CD4-positive, alpha-beta memory T cell (primary cell): ENCODE measurements at places on chromosomes 7 and 10. TPM values are rescaled to one million over a fixed set of nuclear protein-coding genes. Genes with fewer than 3 reads are reported as not detected.
A peak's percentile ranks its signal among the peaks of the same experiment; 100 is the strongest.

The CPN1 gene
- polyA plus RNA-seq: not detected

The ZNF438 gene
- polyA plus RNA-seq: 2.0 TPM

- H3K27me3 ChIP-seq: peaks cover 5% of the 10 kb centered on the region
- peak overlapping the region; percentile 83 for H3K27ac ChIP-seq
- H3K36me3 ChIP-seq: peaks cover 20% of the 10 kb centered on the region
- H3K4me3 ChIP-seq: peak overlapping the region; percentile 94
These were observed 3.3 kb downstream of the GATA3 start for GRCh38 chr10:8057636-8058273.

DNA sequence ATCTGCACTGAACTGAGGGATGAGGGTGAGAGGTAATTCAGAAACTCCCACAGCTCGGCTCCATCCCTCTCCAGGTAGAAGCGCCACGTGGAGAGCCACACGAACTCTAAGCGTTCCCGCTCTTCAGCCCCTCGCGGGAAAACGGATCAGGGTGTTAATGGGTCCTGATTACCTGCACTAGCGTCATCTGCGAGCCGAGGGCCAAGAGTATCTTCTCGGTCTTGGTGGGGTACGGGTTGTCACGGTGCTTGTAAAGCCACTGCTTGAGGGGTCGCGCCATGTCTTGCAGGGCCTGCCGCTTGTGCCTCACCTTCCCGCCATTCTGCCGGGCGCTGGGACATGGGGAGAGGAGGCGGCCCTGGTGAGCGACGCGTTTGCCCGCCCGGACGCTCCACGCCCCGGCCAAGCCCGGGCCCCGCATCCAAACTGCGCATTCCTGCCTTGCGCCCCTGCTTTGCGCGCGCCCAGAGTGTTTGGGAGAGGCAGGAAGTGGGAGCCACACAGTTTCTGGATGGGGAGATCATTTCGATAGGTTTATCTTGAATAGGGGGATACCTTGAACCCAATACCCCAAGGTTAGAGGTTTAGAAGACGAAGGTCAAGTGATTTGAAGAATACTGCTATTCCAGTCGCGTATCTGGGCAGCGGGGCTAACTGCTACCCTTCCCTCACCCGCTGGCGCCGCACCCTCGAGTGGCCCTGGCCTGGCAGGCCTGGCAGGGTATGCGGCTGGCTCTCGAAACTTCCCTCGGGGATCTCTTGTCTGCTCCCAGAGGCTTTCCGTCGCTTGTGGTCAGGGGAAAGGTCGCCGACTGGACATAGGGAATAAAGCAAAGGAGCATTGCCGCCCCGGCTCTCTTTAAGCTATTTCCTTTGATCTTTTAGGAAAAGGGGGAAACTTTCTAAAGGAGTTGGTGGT, 4.2 kb downstream of the MKX start:
- H3K4me1 ChIP-seq: peaks cover 50% of the 10 kb centered on the region
- H3K4me3 ChIP-seq: peak overlapping the region; percentile 68
- peak; percentile 14 for DNase-seq
- H3K27ac ChIP-seq: no peak overlapping the region
- peaks cover 48% of the 10 kb centered on the region for H3K27me3 ChIP-seq
- no peaks in the 10 kb centered on the region for H3K36me3 ChIP-seq

- no peak overlapping the region for H3K4me3 ChIP-seq
- peaks cover 4% of the 10 kb centered on the region for H3K4me1 ChIP-seq
- no peaks in the 10 kb centered on the region for H3K36me3 ChIP-seq
These were observed 6.8 kb downstream of the CYP26A1 start for GRCh38 chr10:93080350-93081046.

GRCh38 chr10:119090968-119091367, 10.4 kb upstream of the EIF3A start:
- H3K4me1 ChIP-seq: peaks cover 67% of the 10 kb centered on the region
- H3K27me3 ChIP-seq: no peaks in the 10 kb centered on the region
- H3K4me3 ChIP-seq: peak overlapping the region; percentile 36
- peak; percentile 88 for DNase-seq

DNA sequence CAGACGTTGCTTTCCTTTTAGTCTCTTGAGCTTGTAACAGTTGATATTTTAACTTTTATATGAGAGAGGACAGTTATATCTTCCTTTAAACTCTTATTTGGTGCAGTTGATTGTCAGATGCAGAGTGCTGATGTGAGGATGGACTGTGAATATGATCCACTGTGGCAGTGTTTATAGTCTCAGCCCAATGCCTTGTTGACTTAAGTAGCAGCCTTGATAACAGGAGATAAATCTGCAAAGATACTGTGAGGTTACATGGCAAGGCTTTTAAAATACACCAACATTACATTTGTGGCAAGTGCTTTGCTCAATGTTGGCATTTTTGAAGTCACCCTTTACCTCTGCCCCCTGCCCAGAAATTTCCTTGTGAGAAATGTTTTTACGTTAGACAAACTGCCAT, 206.7 kb downstream of the AUTS2 start:
- DNase-seq: no peak
- no peak overlapping the region for H3K27ac ChIP-seq
- H3K4me3 ChIP-seq: no peak overlapping the region
- H3K4me1 ChIP-seq: no peaks in the 10 kb centered on the region
